ENCODE measurements at places on chromosomes 2 and 18.

- DNase-seq = peak; percentile 6
Observed at GRCh38 chr2:138922973-138923563, 142.9 kb upstream of the NXPH2 start.

DNA sequence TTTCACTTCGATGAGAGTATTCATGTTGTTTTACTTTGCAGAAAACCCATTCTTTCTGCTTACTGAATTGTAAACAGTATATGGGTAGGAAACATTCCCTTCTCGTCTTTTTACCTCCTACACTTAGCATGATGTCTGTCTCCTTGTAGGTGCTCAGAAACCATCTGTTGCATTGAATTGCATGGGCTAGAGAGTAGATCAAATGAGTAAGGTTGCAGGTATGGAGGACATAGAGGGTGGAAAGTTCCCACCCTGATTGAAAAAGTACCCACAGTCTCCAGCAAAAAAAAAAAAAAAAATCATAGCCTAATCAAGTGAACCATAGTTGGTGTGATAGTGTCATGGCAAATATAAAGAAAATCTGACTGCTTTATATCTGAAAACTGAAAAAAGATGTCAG is 1.7 kb downstream of the CYTIP start:
- no peak for DNase-seq

- no peak for DNase-seq
Observed at GRCh38 chr2:96239745-96240264, 26.0 kb downstream of the TMEM127 start.

DNA sequence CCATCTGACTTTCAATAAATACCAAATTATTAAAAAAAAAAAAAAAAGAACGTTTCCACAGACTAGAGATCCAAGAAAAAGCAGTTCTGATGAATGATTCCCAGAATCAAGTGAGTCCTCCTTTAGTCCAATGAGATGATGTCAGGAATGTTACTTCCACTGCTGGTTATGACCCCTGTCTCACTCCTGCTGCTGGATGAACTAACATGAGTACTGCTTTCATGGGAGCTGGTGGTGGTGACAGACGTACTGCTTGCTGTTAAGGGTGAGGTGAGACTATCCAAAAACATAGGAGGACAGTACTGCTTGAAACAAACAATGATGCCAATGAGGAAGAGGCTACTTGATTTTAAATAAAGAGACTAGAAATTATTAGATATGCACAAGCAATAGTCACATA is 55.5 kb upstream of the ST8SIA5 start:
- no peak for DNase-seq

- peak; percentile 49 for DNase-seq
Observed at GRCh38 chr2:222708274-222708710, 36.8 kb downstream of the MOGAT1 start.

GRCh38 chr2:172046080-172046678 is 39.1 kb upstream of the DLX1 start:
- DNase-seq = no peak

DNA sequence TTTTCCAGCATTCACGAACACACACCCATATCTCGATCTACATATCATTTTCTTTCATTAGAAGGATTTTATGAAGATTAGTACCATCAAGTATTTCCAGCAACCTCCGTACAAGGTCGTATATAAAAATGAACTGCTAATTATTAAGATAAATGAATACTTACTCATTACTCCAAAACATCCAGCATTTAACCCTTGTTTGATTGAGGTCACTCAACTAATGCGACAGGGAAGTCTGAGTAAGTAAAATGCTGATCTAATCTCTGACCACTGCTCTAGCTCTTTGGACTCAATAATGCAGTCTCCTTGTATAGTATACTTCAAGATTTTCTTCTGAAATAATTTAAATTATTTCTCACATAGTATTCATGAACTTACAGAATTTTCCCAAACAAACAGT is 2.0 kb downstream of the ABHD3 start:
- DNase-seq = no peak

DNA sequence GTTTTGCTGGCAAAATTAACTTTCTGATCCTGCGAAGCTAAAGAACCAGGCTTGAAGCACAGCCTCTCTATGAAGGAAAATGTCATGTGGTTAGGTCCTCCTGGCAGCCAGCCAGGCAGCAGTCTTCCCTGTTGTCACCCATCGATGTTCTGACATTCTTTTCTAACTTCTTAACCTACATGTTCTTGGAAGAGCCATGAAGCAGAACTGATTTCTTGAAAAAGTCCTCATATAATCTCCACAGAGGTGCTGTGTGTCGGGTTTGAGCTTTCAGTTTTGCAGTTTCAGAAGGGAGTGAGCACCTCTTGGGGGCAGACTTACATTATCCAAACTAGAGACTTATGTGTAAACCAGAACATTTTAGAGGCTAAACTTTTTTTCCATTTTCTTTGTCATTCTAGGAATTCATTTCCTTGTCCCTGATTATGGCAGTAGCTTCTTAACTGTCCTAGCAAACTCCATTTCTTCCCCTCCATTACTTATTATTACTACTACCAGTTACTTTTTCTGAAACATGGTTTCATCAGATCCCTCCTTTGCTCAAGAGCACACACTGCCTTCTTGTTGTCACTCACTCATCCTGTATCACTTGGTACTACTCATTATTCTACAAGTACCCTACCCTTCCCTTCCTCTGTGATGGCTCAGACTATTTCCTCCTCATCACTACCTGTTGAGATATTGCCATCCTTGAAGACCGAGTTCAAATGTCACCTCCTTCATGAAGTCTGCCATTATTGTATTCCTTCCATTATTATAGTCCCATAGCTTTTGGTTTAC is 31.1 kb downstream of the DOK1 start:
- DNase-seq = peak; percentile 20

GRCh38 chr2:99663641-99664040 is 173.8 kb upstream of the REV1 start:
- DNase-seq = no peak

- no peak for DNase-seq
Observed at GRCh38 chr2:223619486-223620129, 17.4 kb upstream of the SCG2 start.

DNA sequence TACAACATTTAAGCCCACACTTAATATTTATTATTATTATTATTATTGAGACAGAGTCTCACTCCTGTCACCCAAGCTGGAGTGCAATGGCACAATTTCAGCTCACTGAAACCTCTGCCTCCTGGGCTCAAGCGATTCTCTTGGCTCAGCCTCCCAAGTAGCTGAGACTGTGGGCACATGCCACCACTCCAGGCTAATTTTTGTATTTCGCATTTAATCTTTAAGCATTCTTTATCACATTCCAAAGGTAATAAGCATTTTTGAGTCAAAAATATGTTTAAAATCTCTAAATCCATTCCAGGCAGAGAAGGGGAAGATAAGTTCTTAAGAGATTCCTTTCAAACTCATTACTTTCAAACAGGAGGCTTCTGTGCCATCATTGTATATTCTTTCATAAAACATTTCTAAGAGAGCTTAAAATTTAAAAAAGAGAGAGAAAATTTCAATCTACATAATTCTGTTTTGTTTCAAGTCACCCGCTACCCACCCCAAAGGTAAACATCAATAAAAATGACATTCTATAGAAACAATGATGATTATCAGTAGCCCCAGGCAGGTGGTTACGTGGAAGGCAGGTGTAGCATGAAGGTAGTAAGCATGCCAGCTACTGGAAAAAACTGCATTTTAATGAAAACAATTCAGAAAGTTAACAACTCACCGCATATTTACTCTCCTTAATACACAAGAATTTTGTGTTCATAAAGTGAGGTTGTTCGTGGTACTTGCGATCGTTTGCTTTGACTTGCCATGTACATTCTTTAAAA is 84.4 kb upstream of the NARS1 start:
- no peak for DNase-seq

GRCh38 chr2:160394153-160394552 is 99.5 kb downstream of the RBMS1 start:
- peak; percentile 88 for DNase-seq

- no peak for DNase-seq
Observed at GRCh38 chr2:4947911-4948310, 744.3 kb upstream of the SOX11 start.

- no peak for DNase-seq
Observed at GRCh38 chr2:164917296-164917903, 37.9 kb downstream of the SLC38A11 start.

DNA sequence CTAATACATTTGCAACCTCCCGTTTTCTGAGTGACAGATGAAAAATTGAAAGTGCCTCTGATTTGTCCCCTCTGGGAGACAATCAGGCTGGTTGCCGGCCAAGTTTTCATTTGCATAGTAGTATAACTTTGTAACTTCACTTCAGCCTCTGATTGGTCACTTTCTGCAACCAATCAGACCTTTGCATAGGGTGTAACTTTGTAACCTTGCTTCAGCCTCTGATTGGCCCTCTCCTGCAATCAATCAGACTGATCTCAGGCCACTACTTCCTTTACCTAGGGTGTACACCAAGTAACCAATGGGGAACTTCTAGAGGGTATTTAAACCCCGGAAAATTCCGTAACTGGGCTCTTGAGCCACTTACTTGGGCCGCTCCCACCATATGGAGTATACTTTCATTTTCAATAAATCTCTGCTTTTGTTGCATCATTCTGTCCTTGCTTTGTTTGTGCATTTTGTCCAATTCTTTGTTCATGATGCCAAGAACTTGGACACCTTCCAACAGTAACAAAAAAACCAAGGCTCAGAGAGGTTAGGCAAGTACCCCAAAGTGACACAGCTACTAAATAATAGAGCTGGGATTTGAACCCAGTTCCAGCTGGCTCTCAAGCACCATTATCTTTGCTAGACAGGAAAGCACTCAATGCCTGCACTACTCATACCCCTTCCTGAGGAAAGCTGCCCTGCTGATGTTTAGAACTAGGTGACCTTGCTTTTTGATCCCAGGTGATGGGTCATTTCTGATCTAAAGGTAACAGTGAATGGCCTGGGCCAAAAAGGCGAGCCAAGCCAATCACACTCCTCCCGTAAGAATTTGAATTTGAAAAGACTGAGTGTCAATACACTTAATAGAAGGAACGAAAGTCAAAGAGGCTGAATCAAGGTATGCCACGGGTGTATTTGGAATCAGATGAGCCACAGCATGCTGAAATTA is 10.9 kb upstream of the MYOM1 start:
- peak; percentile 32 for DNase-seq

GRCh38 chr2:189060096-189060642 is 86.0 kb downstream of the COL3A1 start:
- no peak for DNase-seq

- no peak for DNase-seq
Observed at GRCh38 chr2:233501198-233502076, 65.1 kb downstream of the USP40 start.

DNA sequence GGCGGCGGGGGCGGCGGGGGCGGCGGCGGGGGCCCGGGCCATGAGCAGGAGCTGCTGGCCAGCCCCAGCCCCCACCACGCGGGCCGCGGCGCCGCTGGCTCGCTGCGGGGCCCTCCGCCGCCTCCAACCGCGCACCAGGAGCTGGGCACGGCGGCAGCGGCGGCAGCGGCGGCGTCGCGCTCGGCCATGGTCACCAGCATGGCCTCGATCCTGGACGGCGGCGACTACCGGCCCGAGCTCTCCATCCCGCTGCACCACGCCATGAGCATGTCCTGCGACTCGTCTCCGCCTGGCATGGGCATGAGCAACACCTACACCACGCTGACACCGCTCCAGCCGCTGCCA is 644 bp downstream of the ONECUT2 start:
- peak; percentile 14 for DNase-seq

DNA sequence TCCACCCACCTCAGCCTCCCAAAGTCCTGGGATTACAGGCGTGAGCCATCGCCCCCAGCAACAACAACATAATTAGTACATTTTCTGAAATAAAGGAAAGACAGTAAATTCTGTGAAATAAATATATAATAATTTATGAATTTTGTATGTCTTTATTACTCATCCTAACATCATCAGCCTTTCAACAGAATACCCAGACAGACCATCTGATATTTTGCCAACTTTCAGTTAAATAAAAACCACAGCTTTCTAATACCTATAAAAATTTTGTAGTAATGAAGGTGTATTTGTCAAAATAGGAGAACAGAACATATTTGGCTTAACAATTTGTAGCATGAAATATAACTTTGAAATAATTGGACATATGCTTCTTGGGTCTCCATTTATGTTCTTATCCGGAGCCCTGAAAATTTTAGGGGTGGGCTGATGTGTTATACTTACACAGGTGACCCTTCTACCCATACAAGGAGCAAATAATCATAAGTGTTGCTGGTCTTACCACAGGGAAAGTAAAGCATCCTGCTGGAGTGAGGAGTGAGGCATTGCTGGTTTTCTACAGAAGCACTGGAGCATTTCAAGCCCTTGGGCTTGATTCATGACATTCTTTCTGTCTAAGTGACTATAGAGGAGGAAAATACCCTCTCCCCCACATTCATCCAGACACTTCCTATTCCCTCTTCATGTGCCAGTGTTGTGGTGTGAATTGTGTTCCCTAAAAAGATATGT is 99.3 kb downstream of the SPOPL start:
- no peak for DNase-seq

DNA sequence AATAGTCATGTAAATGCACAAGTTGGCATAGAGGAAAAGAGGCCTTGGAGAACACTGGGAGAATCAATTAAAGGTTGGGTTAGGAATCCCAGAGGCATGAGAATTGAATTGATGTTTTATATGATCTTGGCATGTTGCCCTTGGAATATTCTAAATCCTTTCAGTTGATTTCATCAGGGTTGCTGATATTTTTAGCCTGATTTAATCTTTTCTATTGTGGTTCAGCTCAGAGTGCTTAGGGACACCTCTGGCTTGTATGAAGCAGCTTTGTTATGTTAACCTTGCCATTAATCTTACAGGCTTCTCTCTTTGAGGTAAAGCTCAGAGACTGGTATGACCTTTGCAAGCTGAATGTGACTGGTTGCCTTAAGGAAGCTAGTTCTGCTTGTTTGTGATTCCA is 64.4 kb upstream of the LYPD6B start:
- DNase-seq = no peak

- DNase-seq = no peak
Observed at GRCh38 chr2:38584881-38585280, 17.8 kb downstream of the HNRNPLL start.

DNA sequence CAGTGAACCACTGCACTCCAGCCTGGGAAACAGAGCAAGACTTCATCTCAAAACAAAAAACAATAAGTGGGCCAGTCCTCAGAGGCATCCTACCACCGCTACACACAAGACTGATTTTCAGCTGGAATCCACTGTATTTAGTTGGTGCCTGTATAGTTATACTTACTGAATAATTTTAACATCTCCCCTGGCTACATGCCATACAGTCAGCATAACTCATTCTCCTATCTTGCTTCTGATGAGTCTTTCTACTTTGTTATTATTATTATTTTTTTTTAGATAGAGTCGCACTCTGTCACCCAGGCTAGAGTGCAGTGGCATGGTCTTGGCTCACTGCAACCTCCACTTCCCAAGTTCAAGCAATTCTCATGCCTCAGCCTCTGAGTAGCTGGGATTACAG is 19.9 kb upstream of the CAB39 start:
- DNase-seq = no peak

- DNase-seq = no peak
Observed at GRCh38 chr2:136065384-136065783, 52.6 kb downstream of the CXCR4 start.

DNA sequence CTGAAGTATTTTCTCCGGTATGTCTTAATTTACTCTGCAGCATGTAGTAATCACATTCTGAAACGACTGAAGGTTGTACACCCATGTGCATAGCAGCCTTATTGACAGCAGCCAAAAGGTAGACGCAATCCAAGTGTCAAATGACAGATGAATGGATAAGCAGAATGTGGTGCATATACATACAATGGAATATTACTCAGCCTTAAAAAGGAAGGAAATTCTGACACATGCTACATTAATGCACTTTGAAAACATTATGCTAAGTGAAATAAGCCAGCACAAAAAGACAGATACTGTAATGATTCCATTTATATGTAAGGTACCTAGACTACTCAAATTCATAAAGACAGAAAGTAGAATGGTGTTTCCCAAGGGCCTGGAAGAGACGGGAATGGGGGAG is 88.0 kb upstream of the EFEMP1 start:
- no peak for DNase-seq

Data from common myeloid progenitor, CD34-positive (primary cell).